Thyroid gland (tissue), 4 donors: ENCODE measurements at places on chromosomes 3 and 15. TPM values are rescaled to one million over a fixed set of nuclear protein-coding genes. Genes with fewer than 3 reads are reported as not detected.

DNA sequence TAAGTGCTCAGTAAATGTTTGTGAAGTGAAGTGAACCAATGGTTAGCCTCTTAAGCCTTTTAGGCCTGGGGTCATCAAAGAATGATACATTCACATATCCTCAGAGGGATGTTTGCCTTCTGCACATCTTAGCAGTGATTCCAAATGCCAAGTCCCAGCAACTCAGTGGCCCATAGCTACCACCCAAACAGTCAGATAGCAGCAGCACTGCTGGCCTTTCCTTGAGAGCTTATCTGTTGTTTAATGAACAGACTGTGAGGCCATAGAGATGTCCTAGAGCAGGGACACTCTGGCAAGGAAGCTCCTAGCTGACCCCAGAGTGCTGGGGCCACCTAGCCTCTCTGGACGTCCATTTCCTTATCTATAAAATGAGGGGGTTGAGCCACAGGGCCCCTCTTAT is 86.8 kb downstream of the CYP19A1 start:
- DNase-seq, result no peak

DNA sequence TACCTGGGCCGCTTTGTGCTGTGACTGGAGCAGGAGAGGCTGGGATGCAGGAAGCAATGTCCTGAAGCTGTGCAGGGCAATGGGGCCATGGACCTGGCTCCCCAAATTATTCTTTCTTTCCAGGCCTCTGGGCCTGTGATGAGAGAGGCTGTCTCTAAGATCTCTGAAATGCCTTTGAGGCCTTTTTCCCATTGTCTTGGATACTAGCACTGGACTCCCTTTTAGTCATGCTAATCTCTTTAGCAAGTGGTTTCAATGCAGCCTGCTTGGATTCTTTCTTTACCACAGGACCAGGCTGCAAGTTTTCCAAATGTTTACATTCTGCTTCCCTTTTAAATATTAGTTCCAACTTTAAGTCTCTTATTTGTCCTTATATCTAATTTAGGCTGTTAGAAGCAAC is 64.8 kb upstream of the SGO1 start:
- no peak for DNase-seq

GRCh38 chr3:88209356-88209755 is 59.6 kb downstream of the C3orf38 start:
- DNase-seq, result no peak

DNA sequence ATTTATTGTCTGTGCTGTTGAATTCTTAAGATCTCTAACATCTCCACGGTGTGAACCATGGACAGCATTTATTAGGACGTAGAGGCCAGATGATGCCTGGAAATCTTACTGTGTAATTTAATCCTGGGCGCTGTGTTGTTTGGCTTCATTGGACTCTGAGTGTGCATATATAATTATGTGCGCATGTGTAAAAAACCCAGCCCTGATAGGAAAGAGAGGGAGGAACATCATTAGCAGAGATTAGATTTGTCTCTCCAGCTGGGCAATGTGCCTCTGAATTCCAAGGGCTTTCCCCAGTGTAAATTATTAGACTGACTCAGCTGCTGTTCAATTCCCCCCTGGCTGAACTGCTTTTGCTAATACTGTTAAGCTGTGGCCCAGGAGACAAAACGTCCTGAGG is 39.6 kb downstream of the MAP3K13 start:
- DNase-seq, result no peak

Gene ARHGEF26
- total RNA-seq, result 15.8 TPM

Gene ADGRG7
- not detected for total RNA-seq
